ENCODE measurements at places on chromosomes 12 and 14.

DNA sequence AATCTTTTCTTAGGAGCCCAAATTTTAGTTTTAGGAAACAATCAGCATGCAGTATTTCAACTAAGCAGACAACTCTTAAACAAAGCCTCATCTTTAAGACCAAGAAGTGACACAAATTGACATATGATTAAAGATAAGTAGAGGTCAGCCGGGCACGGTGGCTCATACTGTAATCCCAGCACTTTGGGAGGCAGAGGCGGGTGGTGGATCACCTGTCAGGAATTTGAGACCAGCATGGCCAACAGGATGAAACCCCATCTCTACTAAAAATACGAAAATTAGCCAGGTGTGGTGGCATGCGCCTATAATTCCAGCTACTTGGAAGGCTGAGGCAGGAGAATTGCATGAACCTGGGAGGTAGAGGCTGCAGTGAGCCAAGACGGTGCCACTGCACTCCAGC, 35.8 kb downstream of the BLTP3B start:
- DNase-seq, result no peak

DNA sequence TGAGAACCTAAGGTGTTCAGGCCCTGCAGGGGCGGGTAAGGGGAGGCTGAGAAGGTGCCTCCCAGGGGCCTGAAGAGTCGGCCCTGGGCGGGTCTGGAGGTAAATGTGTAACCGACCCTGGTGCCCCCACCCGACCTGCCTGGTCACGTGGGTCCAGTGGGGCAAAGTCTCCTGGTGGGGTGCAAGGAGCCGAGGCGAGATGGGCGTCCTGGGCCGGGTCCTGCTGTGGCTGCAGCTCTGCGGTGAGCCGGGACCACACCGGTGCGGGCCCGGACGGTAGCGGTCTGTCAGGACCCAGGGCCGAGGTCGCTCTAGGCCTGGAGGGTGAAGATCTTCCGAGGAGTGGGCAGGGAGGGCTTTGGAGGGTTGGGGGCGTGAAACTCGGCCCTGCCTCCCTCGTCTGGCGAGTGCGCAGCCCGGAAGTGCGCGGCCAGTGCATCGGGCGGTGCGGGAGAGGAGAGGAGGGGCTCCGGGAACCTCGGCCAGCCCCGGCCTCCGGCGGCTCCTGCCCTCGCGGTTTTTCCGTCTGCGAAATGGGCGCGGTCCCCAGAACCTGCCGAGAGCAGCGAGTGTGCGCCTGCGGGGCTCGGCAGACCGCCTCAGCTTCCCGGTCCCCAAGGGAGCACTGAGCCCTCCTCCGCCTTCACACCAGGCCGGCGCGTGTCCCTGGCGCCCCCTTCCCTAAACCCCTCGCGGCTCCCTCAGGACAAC, at the start of gene AMN:
Gene AMN (plus strand): TSS at position 174 of the 711 bp plus-strand sequence. CDS start 26 bp downstream, at position 200.
- DNase-seq, result no peak

- no peak for DNase-seq
Measured at GRCh38 chr12:4556735-4557530, 5.1 kb upstream of the DYRK4 start.

- DNase-seq, result no peak
Measured at GRCh38 chr12:93603762-93604161, 31.3 kb downstream of the SOCS2 start.

GRCh38 chr12:95998611-95999286, 2.6 kb upstream of the HAL start:
- DNase-seq, result peak; percentile 62

GRCh38 chr12:89236237-89236636, 116.1 kb downstream of the DUSP6 start:
- DNase-seq, result peak; percentile 74

GRCh38 chr12:15962760-15963159, 51.6 kb downstream of the DERA start:
- DNase-seq, result no peak

GRCh38 chr12:124410354-124411175, 115.7 kb downstream of the RFLNA start:
- peak; percentile 51 for DNase-seq

GRCh38 chr12:102973583-102973982, 16.1 kb downstream of the ASCL1 start:
- no peak for DNase-seq

DNA sequence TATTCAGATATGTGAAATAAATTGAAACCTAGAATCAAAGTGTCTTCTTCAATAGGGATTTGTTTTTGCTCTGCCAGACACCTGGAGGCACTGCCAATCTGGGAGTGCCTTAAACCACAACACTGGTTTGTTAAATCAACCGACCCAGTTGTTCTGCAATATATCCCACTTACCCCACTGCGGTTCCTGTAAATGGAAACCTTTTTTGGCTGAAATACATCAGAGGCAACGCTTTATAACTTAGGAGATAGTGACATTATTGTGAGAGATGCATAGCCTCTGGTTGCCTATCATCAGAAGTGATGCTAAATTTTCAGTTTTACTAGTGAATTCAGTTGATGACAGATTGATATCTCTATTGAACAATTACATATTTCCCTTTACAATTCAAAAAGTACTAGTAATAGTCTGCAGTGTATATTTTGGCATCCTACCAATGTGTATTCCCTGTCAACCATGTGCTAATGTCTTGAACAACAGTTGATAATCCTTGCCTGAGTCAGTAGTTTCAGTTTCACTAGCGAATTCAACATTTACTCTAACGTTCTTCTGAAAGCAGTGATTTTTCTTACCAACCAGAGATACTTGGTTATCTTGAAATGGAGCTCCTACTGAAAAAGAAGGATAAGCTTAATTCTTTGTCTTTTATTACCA, 30.5 kb downstream of the PPP2R5C start:
- peak; percentile 66 for DNase-seq

- peak; percentile 7 for DNase-seq
Measured at GRCh38 chr12:30926243-30927221, at the start of gene TSPAN11. Gene TSPAN11, plus strand, starts transcription at chr12:30926748. Its CDS starts 27,244 bp downstream, at chr12:30953992.

GRCh38 chr12:89350630-89351488, 1.4 kb downstream of the DUSP6 start:
- DNase-seq, result no peak

- DNase-seq, result peak; percentile 44
Measured at GRCh38 chr12:12600659-12601058, 11.0 kb upstream of the CREBL2 start.

- DNase-seq, result no peak
Measured at GRCh38 chr12:31974673-31975072, 15.5 kb downstream of the RESF1 start.

DNA sequence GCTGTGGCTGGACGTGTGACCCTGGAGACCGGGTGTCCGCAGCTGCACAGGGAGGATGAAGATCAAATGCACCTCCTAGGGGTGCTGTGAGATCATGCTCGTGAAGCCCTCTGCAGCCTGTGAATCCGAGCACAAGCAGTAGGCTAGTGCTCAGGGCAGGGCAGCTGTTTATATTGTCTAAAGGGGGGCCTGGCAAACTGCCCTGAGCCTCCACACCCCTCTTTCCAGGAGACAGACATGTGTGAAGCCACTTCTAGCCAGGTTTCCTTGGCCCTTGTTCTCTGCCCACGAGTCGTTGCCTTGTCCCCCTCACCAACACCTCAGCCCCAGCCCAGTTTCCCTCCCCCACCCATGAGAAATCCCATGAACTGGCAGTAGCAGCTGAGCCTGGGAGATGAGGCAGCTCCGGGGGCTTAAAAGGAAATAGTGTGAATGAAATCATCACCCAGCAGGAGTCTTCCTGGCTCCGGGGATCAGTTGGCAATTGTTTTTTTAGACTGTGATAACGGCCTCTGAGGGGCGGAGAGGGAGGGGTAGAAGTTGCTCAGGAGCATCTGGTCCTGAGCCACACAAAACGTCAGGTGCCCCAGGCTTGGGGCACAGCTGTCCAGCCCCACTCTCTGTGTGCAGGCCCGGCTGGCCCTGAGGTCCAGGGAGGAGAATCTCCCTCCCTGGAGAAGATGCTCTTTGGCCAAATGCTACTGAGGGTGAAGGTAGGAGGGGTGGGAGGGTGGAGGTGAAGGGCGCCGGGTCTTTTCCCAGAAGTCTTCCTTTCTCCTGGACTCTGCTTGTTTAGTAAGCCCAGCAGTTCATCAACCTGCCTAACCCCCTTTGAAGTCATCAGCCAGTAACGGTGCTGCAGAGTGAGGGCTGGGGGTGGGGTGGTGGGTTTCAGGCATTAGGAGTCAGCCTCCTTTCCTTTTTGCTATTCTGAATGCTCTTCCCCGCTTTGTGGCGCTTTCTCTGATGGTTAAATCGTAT, 4.0 kb downstream of the FGF6 start:
- DNase-seq, result no peak

DNA sequence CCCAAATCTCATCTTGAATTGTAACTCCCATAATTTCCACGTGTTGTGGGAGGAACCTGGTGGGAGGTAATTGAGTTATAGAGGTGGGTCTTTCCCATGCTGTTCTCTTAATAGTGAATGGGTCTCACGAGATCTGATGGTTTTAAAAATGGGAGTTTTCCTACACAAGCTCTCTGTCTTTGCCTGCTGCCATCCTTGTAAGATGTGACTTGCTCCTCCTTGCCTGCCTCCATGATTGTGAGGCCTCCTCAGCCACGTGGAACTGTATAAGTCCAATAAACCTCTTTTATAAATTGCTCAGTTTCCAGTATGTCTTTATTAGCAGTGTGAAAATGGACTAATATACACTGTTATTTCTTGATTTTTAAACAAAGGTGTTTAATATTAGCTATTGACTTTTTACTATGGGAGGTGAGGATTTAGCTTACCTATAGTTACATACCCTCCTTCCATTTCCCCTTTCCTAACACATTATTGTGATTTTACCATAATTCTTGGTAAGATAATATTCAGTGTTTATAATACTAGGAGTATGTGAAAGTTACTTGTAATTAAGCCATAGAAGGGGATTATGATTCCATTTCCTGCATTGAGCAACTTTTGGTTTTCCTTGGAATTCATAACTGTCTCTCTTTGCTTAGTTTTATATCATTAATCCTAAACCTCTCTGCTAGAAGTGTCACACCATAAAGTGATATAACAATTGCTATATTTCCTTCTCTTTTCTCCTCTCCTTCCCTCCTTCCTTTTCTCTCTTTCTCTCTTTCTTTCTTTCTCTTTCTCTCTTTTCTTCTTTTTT, 151.0 kb upstream of the KRAS start:
- DNase-seq, result peak; percentile 74

DNA sequence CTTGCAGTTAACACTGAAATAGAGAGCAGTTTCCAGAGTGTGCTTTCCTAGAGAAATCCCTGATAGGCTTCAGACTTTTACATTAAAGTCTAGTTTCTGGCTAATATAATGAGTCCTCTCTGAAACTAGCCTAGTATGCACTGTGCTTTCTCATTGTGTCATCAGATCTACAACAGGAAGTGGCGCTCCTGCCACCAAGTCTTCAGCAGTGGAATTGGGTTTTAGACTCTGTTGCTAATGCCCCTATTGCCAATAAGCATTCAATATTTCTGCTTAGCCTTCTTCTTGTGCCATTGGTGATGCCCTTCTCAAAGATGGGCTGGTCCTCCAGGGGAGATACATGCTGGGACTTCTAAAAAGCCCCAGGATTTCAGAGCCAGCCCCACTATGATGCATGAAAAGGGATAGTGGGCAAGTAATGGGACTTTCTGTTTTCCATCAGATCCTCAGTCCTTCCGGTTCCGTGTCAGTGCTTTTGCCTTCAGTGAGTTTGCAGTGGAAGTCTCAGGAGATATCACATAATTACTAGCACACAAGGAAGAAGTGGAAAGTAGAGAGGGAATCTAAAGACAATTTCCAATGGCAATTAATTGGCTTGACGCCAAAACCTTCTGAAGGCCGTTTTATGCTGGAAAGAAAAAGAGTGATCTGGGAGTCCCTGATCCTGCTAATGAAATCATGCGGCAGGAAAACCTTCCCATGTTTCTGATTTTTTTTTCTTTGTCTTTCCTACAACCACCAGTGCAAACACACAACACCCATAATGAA, 50.0 kb downstream of the SSPN start:
- DNase-seq, result no peak

DNA sequence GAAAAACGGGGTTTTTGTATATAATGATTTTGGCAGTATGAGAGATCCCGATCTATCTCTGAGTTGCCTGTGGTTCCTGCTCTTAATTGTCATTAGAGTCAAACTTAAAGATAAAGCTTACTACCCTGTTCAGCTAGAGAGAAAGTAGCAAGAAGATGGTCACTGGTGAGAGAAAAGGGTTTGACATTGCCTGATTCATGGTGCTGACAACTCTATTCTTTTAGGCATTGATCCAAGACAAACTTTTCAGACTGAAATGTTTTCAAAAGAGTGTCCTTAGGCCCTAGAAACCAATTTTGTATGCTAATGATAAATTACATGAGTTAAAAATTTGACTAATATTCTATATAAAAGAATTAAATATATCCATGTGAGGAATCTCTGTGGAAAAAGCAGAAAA, 35.1 kb downstream of the PELI2 start:
- no peak for DNase-seq

DNA sequence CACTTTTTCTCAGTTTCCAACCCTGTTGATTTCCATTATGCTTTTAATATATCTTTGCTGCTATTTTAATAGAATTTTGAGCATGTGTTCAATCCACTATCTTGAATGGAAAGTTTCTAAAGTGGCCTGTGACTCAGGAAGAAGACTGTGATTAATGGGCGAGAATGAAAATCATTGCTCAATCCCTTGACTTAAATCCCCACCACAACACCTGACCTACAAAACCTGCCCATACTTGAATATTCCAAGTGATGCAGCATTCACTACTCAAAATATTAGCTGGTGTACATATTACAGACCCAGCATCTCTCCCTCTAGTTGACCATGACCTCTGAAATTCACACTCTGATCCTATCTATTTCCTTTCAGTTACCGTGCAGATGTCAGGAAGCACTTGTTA, 1.3 kb upstream of the OAS3 start:
- peak; percentile 37 for DNase-seq

DNA sequence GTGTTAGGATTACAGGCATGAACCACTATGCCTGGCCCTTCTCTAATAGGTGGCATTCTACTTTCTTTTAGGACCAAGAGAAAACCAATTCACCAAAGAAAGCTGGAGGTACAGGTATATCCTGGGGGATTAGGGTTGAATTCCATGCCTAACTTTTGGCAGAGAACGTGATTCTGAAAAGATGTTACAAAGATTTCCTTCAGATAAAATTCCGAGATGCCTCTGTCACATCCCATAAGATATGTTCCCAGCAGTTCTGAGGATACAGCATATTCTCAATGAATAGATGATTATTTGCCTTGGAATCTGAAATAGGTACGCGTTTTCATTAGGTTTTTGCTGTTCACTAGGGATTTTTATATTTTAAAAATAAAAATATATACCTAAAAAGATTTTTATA, 111.9 kb upstream of the KRAS start:
- DNase-seq, result no peak

GRCh38 chr14:85542623-85543022, 12.7 kb downstream of the FLRT2 start:
- peak; percentile 46 for DNase-seq

DNA sequence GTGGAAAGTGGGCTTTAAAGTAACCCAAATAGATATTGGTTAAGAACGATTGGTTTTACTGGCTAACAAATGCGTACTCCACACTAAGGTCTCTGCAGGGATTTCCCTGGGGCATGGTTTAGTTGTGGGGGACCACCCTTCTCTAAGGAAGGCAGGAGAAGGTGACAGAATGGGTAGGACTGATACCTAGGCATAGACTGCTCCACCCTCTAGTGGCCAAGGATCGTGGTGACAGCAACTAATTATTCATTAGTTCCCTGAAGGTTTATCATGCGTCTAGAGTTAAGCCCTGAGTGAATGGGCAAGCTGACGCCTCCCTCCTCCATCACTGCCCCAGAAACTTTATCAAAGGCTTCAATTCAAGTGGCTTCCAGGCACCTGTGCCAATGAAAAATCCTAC, 9.1 kb downstream of the FAM181A start:
- no peak for DNase-seq

Data from amniotic epithelial cell (primary cell).